ENCODE measurements at places on chromosomes 7 and 10.

DNA sequence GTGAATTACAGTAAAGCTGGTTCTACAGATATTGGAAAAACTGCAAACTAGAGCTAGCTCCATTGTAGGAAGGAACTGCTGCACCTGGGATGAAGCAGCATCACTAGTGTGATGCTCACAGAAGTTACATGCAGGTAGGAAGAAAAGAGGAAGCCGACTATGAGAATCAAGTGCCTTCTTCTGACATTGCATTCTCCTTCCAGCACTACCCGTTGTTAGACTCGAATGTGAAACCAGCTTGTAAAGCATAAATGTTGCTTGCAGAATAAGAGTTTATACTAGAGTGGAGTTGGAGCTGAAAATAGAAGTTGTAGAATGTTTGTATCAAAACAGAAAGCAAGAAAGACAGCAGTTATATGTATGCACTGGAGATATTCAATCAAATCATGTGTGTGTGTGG is 49.9 kb downstream of the TRIM24 start:
- DNase-seq: no peak

- DNase-seq: no peak
Observed at GRCh38 chr7:152411389-152411788, 24.4 kb downstream of the KMT2C start.

DNA sequence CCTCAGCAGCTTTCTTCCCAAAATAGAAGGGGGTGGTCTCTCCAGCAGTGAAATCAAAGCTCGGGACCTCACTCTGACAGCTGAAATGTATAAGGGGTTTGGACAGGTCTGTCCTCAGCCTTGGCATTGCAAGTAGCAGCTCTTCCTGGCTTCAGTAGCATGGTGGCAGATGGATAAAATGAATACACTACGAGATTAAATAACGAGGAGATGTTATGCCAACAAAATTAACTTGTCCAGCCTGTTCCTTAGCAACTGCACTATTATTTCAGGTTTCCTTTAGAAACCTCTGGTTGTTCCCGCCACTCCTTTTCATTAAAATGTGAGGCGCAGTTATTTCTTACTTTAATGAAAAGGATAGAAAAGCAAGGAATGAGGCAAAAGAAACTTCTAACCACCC is 24.9 kb downstream of the PRLHR start:
- no peak for DNase-seq

GRCh38 chr7:8135417-8135816 is 126.5 kb downstream of the ICA1 start:
- DNase-seq: no peak

DNA sequence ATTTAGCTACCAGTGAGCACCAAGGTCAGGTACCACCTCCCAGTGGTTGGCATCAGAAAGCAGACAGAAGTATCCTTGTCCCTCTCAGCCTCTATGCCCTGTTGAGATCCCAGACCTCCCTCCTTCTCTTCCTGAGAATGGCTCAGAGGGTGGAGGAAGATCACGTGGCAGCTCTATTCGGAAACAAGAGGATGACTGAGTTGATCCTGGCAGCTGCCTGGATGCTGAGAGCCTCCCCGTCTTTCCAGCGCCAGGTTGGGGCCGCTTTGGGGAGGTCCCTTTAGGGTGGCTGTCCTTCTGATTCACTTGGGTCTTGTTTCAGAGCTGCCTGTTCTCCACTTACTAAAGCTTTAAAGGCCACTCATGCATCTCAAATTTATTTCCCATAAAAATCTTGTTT is 36.9 kb upstream of the NPFFR1 start:
- no peak for DNase-seq

- DNase-seq: no peak
Observed at GRCh38 chr10:14377591-14378175, 47.0 kb upstream of the FRMD4A start.

- no peak for DNase-seq
Observed at GRCh38 chr7:28597284-28597683, 185.0 kb downstream of the CREB5 start.

DNA sequence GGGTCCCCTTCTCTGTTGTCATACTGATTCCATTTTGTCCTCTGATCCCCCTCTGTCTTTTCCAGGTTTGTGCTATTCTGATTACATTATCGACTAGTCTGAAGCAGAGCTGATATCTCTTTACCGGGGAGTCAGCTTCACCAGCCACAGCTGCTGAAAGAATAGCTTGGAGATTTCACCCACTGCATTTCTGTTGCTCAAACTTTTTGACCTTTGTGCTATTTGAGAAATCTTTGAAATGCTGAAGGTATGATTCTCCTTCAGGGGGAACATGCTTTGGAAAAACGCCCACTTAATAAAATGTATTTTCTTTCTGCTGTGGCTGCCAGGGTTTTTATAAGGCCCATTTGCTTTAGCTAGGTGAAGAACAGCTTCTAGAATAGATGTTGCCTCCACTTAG is 197.8 kb upstream of the TCF7L2 start:
- DNase-seq: no peak

DNA sequence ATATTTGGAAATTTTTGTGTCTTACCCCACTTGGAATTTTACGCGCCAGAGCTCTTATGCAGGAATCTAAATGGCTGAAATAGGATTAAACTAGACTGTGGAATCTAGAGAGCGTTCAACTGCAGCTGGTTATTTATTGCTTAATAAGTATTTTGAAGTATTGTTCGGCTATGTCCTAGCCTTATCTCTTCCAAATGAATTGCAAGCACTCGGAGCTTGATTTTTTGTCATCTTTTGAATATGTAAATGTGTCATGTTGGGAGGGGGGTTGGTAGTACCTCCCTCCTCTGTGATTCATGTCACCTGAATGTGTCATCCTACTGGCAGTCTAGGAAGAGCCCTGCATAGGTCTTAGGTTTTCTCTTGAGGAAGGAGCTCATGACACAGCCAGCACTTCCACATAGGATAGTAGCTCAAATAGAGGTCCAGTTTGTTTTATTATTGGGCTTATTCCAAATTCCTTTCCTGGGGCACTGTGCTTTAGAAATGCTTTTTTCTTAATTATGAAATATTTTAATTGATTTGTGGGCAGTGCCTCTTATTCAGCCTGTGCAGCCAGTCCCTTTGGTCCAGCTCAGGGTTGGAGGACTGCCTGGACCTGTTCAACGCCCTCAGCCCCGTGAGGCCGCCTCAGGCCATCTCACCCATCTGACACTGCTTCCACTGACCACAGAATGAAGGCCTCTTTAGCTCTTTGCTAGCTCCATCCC is 22.5 kb upstream of the TRIL start:
- no peak for DNase-seq

DNA sequence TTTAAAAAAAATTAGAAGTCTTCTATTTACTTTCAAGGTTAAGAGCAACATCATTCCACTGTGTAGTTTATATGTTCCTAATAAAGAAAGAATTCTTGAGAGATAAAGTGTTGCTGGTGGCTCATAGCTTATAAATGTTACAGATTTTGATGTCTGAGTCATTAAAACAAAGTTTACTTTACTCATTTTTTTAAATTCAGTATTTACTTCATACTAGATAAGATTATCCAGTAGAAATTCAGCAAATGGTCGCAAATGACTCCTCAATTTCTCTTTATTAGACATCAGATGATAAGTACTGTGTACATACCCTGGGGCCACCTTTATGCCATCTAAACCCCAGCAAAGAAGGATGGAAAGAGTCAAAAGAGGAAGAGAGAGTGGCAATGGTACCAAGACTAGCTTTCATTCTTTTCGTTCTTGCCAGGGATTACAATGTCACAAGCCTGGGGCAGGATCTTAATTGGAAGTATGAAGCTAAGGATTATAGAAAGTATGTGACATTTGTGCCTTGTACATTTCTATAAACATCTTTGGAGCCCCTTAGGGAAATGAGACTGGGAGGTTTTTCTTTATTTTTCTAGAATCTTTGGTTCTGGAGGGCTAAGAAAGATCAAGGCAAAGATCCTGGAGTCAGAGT is 206.1 kb downstream of the CHRM2 start:
- no peak for DNase-seq

GRCh38 chr7:141702047-141702567 is at the start of gene DENND11:
DENND11 (minus strand) TSS chr7:141702166; CDS start chr7:141702153, 13 bp downstream.
- DNase-seq: no peak

- DNase-seq: no peak
Observed at GRCh38 chr7:36002900-36003299, 150.2 kb upstream of the EEPD1 start.

GRCh38 chr10:27019827-27020226 is 80.5 kb downstream of the ANKRD26 start:
- no peak for DNase-seq

DNA sequence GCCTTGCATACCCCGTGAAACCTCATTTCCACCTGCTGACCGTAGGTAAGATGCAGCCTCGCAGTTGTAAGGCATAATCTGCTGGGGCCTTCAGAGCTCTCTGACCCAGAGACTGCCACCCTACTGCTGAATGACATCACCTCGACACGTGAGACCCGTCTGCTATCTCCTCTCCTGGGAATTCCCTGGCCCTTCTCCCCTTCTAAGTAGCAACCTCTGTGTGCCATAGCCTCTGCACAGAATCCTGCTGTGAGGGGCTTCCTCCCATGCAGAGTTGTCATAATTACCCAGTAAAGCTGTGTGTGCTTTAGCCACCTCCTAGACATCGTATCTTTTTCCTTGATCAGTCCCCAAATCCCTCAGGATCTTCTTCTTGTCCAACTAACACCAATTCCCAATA is 106.7 kb downstream of the CACNB2 start:
- DNase-seq: no peak

DNA sequence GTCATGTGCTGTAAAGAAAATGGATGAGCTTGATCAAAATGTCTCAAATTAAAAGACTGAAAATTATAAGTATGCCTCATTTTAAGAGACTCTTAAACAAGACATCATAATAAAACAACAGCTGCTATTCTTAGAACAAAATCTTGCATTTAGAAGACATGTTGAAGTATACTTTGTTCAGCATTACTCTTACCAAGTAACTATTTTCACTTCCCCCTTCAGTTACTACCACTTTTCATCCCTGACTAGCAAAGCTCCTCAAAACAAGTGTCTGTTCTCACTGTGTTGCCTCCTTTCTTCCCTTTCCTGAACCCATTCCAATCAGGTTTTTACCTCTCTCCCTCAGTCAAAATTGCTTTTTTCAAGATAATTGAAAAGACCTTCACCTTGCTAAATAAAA is 31.6 kb downstream of the ELAPOR2 start:
- DNase-seq: no peak

DNA sequence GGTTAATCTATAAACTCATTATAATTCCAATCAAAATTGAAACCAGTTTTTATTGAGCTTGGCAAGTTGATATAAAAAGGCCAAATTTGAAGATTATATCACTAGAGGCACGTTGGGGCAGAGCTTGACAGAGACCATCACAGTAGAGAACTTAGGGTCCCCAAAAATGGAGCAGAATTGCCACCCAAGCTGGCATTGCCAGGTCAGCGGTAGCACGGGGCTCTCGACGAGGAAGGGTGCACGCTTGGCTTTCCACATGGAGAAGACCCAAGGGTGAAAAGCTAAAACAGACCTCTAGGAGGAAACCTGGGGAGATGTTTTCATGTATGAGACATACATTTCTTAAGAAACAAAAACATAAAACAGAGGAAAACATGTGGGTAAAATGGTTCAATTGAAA is 4.3 kb upstream of the JAKMIP3 start:
- DNase-seq: no peak

DNA sequence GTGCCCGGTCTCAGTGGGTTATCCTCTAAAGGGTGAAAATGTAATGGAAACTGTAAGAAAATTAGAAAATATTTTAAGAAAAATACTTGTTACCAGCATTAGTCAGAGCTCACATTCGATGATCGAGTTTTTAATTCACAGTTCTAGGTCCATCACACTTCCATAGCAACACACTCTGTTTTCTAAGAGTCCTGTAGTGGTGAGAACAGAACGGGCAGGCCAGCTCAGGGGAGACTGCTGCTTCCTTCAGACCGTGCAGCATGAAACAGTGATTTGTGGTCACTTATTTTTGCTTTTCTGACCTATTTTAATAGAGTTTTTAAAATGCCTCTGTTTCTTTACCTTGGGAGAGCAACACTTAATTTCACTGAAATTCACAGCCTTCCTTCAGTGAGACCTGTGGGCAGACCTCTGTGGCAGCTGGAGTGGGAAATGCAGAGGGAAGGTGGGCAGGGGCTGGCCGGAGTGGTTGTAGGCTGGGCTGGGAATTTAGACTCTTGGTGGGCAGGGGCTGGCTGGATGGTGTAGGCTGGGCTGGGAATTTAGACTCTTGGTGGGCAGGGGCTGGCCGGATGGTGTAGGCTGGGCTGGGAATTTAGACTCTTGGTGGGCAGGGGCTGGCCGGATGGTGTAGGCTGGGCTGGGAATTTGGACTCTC is 1.5 kb downstream of the SUN1 start:
- DNase-seq: no peak

DNA sequence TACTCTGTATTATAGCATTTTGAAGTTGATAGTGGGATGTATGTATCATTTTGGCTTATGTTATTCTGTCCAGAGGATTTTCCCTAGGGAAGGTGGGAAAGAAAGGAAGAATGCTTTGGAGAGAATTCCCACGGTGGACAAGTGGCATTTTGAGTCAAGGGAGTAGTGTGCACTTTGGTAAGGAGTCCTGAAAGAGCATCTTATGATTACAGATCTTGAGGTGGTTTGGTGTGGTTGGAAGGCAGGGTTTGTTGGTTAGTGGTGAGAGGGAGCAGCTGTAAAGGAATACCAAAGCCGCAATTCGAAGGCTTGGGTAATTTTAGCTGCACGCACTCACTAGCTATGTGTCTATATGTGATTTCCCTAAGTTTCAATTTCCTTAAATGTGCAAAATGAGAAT is 16.1 kb downstream of the CCSER2 start:
- DNase-seq: no peak

DNA sequence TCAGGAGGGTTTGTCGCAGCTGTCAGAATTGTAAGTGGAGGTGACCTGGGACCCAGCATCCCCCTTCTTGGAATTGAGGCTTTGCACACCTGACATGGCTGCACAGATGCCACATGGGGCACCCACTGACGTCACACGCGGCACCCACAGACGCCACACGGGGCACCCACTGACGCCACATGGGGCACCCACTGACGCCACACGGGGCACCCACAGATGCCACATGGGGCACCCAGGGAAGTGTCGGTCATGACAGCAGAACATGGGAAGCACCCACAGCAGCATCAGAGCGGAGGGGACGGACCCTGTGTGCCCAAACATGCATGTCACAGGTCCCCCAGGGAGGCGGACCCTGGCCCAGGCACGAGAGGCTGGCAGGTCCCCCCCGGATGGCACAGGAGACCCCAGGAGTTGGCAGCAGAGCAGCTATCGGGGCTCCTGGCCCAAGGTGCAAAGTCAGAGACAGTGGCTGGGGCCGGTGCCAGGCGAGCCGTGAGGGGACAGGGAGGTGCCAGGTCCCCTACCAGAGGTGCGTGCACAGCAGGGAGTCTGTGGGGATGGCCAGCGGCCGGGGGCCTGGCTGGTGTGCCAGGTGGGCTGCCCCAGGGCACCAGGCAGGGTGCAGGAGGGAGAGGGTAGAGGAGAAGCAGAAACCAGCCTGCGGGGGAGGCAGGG is 21.1 kb downstream of the KNDC1 start:
- DNase-seq: no peak
